ENCODE measurements at places on chromosomes 1 and 21. TPM values are rescaled to one million over a fixed set of nuclear protein-coding genes. Genes with fewer than 3 reads are reported as not detected.

The GBP1 gene
- polyA plus RNA-seq, result 13.7 TPM

The PADI3 gene
- 14.1 TPM for polyA plus RNA-seq

The FHAD1 gene
- 0.16 TPM for polyA plus RNA-seq

The CHAF1B gene
- polyA plus RNA-seq, result 3.2 TPM

The KRTAP13-4 gene
- polyA plus RNA-seq, result not detected

The PNRC2 gene
- polyA plus RNA-seq, result 69.1 TPM

All from esophagus (tissue), 2 donors.